ENCODE measurements at places on chromosomes 1 and 21.

DNA sequence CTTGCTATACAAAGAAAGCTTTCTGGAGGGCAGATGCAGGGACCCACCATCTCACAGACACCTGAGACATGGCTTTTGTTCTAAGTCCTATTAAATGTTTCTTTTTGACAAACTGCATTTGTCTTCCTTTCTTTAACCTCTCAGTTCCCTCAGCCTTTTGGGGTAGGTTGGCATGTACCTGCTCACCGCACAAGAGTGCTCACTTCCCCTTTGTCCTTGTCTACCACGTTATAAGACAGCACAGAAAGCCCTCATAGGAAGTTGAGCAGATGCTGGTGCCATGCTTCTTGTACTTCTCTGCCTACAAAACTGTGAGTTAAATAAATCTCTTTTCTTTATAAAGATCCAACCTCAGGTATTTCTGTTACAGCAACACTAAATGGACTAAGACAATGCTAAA, 31.9 kb upstream of the RGS21 start:
- DNase-seq = no peak

- no peak for DNase-seq
These were observed 23.8 kb downstream of the AJAP1 start for GRCh38 chr1:4678066-4678717.

DNA sequence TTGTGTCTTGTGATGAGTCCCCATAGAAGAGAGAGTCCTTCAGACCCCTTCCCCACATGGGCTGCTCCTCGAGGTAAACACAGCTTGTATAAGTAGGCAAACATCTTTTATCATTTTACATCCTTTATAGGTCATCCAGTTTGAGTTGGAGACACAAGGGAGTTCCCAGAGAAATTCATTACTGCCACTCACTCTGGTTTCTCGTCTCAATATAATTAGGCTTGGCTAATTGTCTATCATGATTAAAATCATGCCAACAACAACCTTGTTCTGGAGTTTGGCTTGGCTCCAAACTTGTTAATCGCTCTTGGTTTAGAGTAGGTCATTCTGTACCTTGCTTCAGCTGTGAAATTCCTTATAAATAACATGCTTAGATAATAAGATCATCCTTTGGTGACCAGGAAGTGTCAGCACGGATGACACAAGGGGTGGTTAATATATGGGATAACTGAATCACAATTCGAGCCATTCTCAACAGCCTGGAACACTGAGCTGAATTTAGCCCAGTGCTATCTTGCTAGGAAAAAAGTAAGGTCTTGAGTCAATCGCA, 70.7 kb upstream of the DAB1 start:
- no peak for DNase-seq

- no peak for DNase-seq
These were observed 272.3 kb upstream of the ST6GALNAC5 start for GRCh38 chr1:76595024-76595423.

DNA sequence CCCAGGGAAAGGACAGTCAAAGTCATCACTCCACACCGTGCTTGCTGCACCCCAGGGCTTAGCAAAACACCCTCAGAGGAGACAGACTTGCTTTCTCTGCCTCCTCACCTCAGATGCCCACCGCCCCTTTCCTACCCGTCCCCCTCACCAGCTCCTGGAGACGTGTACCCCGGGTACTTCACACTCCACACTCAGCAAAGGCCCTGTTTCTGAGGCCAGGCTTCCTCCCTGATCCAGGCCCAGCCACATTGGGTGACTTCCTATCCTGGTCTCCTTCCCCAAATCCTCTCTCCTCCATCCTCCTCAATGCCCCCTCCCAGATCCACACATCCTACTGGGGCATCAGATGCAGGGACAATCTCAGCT, 116.7 kb downstream of the DMRTB1 start:
- no peak for DNase-seq

GRCh38 chr1:23385119-23385621, 15.5 kb upstream of the ZNF436 start:
- DNase-seq = no peak

DNA sequence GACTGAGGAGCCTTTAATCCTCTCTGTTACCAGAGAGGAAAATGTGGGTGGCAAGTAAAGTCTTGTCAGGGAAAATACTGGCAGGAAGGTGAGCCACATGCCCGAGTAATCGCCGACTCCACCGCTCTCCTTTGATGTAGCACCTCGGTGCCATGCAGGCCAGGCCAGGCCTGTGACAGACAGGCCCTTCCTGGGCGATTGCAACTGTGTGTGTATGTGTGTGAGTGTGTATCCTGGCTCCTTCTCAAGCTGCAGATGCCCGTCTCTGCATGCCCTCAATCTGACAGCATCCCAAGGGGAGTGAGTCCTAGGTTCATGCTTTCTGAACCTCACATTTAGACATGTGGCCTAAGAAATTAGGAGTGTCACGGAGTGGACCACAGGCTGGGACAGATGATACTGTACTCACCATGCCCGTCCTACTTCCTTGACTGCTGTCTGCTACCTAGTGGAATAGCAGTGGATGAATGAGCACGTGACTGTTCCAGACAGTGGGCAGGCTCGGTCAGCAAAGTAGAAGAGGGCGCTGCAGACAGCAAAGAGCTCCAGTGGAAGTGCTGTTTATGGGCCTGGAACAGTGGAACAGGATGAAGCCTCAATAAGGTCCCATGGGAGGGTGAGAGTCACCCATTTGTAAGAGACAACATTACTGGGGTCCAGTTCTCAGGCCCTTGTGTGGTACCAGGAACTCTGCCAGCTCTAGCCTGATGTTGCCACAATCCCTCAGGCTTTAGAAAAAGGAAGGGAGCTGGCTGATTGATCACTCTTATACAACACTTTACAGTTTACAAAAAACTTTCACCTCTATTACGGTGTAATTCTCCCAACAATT, 25.3 kb downstream of the SERTAD4 start:
- DNase-seq = no peak

GRCh38 chr1:45033356-45033755, 21.3 kb downstream of the UROD start:
- DNase-seq = no peak

- no peak for DNase-seq
These were observed 274.4 kb downstream of the RYR2 start for GRCh38 chr1:237316352-237316751.

DNA sequence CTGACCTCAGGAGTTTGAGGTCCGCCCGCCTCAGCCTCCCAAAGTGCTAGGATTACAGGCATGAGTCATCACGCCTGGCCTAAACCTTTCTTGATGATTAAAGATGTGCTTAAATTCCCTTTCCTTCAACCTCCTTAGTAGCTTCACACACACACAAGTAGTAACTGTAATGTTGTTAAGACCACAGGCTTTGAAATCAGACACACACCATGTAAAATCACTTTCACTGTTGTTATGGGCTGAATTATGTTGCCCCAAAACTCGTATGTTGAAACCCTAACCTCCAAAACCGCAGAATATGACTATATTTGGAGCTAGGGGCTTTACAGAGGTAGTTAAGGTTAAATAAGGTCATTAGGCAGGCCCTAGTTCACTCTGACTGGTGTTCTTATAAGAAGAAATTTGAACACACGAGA, 180.2 kb downstream of the NR5A2 start:
- DNase-seq = no peak

GRCh38 chr1:150926097-150926741, at the start of gene SETDB1:
TSS of gene SETDB1 (plus strand) at chr1:150926363. CDS start at chr1:150927715, 1,352 bp downstream.
- peak; percentile 91 for DNase-seq

GRCh38 chr1:15622712-15623373, 5.6 kb downstream of the DDI2 start:
- no peak for DNase-seq

GRCh38 chr1:32392325-32392724, 1.9 kb downstream of the BSDC1 start:
- DNase-seq = no peak

GRCh38 chr1:95627244-95627643, 393.2 kb downstream of the RWDD3 start:
- DNase-seq = no peak

GRCh38 chr1:65459397-65459768, 38.9 kb downstream of the LEPR start:
- no peak for DNase-seq

- no peak for DNase-seq
These were observed 137.1 kb upstream of the RAB4A start for GRCh38 chr1:229133811-229134210.

DNA sequence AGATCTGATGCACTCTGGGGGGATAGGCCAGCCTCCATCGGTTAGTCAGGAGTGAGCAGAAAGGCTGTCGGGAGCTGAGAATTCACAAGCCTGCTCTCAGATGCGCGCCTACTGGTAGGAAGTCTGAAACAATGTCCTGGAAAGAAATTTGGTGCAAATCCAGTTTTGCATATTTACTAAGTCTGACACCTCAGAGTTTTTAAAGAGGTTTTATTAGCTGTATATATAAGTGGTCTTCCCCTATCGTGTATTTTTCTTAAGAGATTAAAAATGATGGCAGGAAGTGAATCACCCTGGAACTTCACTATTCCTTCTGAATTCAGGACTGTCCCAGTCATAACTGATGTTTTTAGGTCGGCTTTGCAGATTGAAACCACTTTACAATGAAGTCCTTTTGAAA, 99.8 kb upstream of the C1orf105 start:
- no peak for DNase-seq

- DNase-seq = no peak
These were observed 14.9 kb downstream of the TCP10L start for GRCh38 chr21:32570456-32570855.

DNA sequence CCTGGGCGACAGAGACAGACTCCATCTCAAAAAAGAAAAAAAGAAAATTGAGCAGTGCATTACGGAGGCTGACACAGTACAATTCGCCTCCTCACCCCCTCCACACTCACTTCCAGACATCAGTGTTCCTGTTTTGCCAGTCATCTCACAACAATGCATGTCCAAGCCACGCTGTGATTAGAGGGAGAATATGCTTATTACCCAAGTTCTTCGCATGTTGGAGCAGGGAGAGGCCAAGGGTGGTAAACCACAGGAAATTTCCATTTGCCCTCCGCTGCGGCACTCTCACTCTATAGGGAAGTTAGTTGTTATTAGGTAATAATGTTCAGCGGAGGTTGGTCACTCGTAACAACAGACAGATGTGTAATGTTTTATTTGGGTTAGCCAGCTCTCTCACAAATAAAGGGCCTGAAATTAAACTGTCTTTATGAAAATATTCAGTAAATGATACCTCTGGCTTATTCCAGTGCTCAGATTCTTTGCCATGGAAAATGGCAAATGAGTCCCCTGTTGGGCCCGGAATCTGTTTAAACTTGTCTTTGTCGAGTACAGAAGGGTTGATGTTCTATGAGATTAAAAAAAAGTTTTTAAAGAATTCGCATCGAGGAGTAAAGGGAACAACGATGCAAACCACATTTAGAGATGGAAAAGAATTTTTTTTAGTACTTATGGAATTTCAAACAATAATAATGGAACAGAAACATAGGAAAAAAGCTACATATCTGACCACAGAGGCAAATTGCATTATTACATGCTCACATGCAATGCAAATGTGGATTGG, 33.1 kb downstream of the KCNJ15 start:
- no peak for DNase-seq

- DNase-seq = no peak
These were observed 103.3 kb downstream of the DUSP10 start for GRCh38 chr1:221638595-221638994.

- DNase-seq = no peak
These were observed 40.1 kb downstream of the S100A10 start for GRCh38 chr1:151953409-151954094.

DNA sequence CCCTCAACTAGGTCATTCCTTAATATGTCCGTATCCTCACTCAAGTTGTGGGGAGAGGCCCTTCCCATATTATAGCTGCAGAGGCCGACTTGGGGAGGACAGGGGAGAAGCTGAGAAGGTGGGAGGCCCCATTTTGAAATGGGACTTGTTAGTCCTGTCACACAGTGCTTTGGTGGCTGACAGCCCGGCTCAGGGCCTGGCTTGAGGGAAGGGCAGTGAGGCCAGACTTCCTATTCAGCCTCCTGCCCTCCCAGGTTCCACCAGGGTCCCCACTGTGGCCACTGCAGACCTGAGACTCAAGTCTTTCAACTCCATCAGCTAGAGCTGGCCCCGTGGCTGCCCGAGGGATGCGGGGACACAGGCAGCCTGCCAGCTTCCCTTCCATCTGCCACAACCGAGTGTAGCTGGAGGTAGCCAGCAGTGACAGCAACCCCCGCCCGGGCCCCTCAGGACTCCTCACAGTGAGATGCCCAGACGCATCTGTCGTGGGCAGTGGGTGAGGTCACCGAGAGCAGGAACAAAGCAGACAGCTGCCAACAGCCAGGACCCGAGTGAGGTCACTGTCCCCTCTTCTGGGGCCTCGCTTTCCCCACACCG, 36.9 kb downstream of the SIM2 start:
- DNase-seq = no peak

DNA sequence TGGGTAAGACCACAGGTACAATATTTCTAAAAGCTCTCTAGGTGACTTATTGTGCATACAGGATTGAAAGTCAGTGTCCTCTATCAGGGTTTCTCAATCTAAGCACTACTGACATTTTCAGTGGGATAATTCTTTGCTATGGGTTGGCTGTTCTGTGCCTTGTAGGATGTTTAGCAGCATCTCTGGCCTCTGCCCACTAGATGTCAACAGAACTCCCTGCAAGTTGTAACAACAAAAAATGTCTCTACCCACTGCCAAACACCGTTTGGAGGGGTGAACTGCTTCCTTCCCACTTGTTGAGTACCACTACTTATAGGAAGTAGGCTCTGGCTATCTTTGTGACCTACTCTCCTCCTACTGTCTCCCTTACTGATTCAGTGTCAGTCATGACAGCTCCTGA, 90.1 kb upstream of the ZRANB2 start:
- no peak for DNase-seq

GRCh38 chr1:226643177-226643576, 94.6 kb downstream of the STUM start:
- DNase-seq = peak; percentile 42

DNA sequence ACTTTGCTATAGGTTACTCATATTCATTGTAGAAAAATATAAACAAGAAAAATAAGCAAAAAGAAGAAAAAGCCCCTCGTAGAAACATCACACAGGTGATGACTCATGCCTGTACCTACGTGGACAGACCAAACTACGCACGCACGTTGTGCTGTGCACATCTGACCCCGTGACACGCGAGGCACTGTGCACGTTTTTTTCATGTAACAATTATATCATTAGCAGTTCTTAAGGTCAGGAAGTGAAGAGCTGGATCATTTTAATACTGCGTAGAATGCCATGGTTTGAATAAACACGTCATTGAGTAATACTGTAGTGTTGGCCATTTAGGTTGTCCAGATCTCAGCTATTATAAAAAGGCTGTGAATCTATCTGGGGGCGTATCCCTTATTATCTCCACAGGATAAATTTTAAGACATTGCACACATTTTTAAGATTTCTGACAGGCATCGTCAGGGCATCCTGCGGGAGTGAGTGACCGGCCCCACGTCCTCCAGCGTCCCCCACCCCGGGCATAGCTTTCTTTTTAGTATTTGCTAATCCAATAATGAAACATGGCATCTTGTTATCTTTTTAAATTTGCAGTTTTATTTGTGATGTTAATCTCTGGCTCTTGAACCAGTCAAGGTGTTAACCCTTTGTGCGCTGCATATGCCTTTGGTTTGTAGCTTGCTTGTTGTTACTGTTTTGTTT, 23.4 kb upstream of the ADARB1 start:
- no peak for DNase-seq

DNA sequence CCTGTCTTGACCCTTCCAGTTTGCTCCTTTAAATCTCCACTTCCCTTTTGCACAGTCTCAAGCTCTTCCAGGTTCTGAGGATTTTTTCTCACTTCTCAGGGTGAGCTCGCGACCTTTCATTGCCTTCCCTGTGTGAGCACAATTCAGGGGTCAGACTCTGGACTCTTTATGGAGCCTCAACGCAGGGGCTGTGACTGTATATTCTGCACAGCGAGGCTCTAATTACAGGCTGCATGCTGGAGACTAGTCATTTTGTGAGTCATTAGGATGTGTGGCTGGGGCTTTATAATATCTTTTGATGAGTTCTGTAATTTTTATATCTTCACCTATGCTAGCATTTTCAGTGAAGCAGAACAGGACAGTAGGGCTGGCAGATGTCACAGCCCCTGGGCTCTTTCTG, 270.7 kb downstream of the KAZN start:
- no peak for DNase-seq
